ENCODE measurements at places on chromosomes 7 and 10. TPM values are rescaled to one million over a fixed set of nuclear protein-coding genes. Genes with fewer than 3 reads are reported as not detected.
A peak's percentile ranks its signal among the peaks of the same experiment; 100 is the strongest.

Gene HERC4
- 15.8 TPM for total RNA-seq

DNA sequence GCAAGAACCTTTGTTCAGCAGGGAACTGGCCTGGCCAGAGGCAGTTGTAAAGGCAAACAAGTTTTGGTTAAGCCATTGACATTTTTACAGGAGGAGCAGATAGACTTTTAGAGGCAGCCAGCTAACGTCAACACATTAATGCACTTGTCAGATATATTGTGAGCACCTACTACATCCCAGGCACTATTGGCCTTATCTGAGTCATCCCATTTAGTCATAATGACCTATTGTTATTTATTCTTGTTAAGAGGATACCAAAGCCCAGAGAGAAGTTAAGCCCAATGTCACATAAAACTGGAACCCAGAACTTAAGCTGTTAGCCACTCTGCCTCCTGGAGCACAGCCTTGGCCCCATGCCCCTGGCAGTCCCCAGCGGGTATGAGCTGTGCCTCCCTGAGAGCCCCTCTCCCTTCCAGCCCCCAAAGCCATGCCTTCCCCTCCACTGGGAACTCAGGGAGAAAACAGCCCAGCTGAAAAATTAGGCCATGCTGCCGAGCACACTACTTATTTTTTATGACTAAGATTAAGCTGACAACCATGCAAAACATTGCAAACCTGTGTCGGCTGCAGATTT is 32.7 kb upstream of the TRIM8 start:
- no peak for DNase-seq

GRCh38 chr7:17645500-17645899 is 294.8 kb downstream of the SNX13 start:
- no peak for DNase-seq

DNA sequence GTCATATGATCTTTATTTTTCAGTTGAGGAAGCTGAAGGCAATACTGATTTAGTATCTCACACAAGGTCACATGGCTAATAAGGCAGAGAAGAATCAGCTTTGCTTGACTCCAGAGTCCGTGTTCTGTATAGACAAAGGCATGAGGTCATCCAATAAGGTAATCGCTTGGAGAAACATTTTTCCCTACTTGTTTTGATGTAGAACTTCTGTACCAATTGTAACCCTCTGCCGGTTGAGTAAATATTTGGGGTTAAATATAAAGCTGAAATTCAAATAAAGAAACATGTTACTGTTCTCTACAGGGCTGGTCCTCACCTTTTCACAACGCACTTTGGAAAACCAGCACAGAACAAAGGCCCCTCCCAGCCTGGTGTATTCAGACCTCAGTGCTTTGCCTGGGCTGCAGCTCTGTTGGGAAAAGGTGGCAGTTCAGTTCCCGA is 83.0 kb upstream of the INSYN2A start:
- DNase-seq = no peak

Gene GPAM
- total RNA-seq = 3.4 TPM

Gene LRRD1
- not detected for total RNA-seq

Gene TAS2R16
- total RNA-seq = not detected

Gene DTX2
- total RNA-seq = 21.2 TPM

DNA sequence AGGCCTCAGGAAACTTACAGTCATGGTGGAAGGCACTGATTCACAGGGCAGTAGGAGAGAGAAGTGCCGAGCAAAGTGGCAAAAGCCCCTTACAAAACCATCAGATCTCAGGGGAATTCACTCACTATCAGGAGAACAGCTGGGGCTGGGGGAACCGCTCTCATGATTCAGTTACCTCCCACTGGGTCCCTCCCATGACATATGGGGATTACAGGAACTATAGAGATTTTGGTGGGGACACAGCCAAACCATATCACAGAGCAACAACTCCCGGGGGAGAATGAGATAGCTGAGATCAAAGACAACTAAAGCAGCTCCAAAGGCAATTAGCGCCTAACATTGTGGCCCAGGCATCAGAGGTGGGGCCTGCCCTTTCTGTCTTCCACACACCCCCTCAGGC is 85.4 kb upstream of the VOPP1 start:
- DNase-seq = no peak

DNA sequence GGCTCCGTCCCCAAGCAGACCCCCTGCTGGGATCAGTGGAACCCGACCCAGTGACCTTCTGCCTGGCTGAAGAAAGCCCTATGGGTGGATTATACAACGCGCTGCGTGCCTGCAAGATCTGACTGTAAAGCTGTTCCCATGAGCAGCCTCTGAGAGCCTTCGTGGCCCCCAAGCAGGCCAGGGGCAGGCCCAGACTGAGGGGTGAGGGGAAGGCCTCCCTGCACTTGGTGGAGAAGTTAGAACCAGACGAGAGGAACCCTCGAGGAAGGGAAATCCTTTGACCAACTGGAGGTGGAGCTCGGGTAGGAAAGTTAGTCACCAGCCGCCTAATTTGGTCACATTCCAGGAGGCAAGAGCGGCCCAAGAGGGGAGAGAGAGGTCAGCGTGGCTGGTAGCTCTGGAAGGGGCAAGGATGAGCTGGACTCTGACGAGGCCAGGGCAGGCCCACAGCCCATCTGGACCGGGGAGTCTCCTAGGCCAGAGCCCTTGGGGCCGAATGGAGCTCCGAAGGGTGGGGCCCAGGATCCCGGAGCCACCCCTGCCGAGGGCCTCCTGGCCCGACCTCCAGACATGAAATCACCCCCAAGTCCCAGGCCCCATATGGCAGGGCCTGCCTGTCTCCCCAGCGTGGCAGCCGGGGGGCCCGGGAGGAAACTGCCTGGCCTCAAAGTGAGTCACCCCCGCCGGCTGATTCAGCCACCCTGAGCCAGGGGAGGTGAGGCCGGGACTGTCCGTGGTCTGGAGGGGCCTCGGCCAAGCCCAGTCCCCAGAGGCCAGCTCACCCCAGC is 23.3 kb upstream of the PDGFA start:
- DNase-seq = peak; percentile 39

DNA sequence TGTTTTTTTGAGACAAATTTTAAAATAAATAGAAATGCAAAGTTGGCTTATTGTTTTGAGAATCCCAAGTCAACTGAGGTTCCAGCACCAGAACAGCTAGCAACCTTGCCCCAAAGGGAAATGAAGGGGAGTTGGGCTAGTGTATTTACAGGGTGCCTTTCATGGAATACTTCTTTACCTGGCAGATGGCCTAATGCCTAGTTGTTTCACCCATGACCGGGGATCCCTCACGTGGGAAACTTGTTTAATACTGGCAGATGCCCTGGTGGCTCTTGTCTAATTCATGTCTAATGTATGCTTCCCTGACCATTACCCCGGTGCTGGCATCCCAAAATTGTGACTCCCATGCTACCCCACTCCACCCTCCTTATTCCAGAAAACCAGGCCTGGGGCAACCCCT is 861.1 kb upstream of the ZWINT start:
- no peak for DNase-seq

DNA sequence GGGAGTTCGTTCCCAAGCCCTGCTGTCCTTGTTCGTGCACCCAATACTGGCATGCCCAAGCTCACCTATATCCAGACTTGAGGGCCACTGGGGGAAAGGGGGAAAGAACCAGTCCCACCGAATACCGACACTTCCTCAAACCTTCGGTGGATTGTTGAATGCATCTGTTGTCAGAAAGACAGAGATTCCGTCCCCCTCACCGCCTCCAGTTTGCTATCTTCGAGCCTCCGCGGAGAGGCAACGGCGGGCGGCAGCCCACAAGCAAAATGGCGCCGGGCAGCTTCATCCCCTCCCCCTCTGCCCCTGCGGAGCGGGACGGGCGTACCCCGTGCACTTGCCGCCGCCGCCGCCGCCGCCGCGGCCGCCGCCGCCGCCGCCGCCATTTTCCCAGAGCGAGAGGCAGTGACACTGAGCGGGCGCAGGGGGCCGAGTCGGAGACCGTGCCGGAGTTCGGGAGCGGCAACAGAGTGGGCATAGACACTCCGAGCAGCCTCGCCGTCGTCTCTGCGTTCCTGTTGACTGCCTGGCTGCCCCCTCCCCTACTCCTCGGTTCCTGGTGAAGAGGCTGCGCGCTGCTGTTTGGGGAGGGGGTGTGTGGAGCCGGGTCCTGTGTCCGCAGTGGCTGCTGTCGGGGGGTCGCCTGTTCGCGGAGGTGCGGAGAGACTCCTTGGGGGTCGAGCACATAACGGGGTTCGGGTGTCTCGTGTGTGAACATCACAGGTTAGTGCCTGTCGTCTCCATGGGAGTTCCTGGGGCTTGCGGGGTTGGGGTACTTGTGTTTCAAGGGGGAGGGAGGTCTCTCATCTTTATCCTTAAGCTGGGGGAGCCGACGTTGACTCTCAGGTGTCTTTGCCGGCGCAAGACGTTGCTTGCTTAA is at the start of gene KMT2E:
TSS of gene KMT2E (plus strand) at position 390 of the 877 bp plus-strand sequence. CDS start 26,748 bp downstream, outside the sequence.
- peak; percentile 93 for DNase-seq

Gene PROSER2
- 56.9 TPM for total RNA-seq

GRCh38 chr10:35690534-35690933 is 48.4 kb upstream of the FZD8 start:
- no peak for DNase-seq

DNA sequence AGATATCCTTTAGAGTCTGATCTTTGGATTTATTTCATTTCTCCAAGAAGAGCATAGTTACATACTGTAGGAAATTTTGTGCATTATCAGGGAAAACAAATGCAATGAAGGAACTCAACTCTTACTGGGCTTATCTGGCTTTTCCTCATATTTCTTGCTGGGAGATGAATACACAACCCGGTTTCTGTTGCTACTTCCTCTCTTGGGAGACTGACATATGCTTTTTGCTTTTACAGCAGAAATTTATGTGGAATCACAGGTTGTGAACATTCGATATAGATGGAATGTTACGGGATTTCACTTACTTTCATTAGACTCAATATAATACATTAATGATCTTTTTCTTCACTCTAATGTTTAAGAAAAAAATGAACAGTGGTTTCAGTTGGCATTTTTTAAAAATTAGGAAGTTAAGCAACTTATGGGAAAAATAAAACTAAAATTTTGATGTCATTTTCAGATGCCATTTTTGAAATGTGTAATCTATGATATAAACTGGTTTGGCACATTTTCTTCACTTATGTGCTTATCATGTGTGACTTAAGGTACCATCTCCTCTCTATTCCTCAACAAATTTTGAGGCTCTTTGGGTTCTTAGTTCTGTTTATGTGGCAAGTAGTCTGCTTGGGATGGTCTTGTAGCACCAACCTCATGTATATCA is 7.1 kb downstream of the SND1 start:
- no peak for DNase-seq

DNA sequence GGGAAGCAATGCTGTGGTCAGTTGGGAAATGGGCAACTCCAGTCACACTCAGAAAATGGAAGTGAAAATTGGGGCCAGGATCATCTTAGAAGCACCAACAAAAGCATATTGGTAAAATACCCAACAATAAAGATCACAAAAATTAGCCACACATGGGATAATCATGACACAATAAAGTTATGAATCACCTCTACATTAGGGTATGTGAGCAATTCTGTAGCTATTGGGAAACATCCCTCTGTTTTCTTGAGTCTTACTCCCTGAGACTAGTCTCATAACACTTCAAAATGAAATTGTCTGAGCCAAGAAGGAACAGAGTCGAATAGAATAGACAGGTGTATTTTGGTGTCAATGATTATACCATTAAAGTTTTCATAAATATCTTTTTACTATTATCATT is 178.3 kb downstream of the DYNC1I1 start:
- no peak for DNase-seq

DNA sequence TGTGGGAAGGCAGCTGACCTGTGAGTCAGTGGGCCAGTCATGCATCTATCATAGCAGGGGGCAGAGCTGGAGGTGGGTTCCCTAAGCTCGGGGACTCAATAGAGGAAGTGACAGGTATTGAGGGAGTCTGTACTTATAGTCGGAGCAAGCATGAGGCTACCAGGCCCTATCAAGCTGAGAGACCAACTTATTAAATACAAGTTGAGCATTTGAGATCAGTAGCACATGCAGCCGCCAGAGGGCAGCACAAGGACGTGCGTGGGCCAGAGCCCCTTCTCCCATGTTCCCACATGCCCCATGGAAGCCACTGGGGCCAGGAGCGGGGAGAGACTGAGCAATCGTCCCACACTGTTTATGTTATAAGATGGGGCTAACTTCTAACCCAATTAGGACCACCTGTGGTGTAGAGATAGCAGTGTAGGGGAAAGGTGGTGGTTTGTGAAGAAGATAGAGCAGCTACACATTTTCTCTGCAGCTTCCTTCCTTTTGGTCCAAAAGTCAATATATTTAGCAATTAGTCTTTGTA is 13.0 kb upstream of the STK31 start:
- peak; percentile 81 for DNase-seq

Gene FAM25G
- total RNA-seq = not detected

DNA sequence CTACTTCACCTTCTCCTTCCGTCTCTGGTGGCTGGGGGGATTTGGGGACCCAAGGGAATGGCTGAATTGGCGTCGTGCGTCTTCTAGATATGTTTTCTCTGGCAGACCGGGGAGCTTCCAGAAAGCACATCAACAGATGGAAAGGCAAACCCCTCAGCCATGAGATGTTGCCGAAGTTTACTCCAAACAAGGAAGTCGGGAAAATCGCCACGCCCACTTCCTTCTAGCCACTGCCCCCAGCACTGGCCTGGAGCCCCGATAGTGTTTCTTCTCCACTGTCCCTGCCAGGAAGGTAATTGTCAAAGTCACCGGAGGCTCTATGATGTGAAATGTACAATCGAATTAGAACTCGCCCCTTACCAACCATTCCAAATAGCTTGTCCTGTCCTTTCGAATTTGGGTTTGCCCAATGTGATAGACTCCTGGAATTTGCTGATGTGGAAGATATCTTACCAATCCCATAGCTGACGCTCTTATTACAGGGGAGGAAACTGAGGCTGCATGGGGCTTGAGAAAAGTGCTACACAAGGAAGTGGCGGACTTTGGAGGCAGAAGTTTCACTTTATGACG is 191.0 kb downstream of the LSM5 start:
- DNase-seq = no peak

Gene MSANTD7
- 16.7 TPM for total RNA-seq

GRCh38 chr7:112063974-112064373 is 142.2 kb downstream of the DOCK4 start:
- no peak for DNase-seq

- DNase-seq = no peak
Observed at GRCh38 chr7:102138676-102139075, 148.0 kb upstream of the SH2B2 start.

GRCh38 chr10:98388101-98388655 is 26.8 kb downstream of the PYROXD2 start:
- no peak for DNase-seq

DNA sequence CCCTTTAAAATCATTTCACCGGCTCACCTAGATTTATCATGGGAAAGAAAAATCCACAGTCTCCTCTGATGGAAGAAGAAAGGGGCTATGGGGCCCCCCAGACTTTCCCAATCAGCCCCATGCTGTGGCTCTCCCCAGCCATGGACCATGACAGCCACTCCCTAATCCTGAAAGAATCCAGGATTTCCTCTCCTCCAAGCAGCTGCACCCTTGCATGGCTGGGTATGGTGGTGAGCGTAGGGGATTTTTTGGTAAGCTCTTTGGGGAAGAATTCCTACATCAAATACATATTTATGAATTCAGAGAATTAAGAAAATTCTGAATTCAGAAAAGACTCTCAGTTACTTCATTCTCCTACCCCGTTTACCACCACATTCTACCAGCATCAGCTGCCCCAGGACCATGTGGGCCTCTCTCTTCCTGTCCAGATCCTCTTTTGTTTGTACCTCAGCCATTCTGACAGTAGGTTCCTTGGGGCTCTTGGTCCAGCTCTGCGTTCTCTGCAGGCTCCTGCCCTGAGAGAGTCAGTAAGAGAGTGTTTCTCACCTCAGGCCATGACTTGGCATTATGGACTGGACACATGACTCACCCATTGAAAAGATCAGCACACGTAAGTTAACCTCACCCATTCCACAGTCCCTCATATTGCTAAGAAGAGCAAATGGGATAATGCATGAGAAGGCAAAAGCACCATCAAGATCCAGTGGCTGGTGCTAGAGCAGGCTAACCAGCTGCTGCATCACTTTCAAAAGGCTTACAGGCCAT is 337.8 kb downstream of the ELMO1 start:
- no peak for DNase-seq

Gene TACR2
- 2.2 TPM for total RNA-seq

All from HT-29 (cell line).